Progenitor cell of endocrine pancreas (in vitro differentiated cells): ENCODE measurements at places on chromosomes 4 and X. TPM values are rescaled to one million over a fixed set of nuclear protein-coding genes. Genes with fewer than 3 reads are reported as not detected.

PHKA1 gene
- 10.8 and 11.8 TPM in 2 replicates for total RNA-seq

CLGN gene
- 9.9 and 10.8 TPM in 2 replicates for total RNA-seq

- no peak for DNase-seq
Measured at GRCh38 chr4:146202665-146203064, 11.7 kb upstream of the REELD1 start.

- DNase-seq: no peak
Measured at GRCh38 chr4:154029171-154029570, 240.3 kb upstream of the SFRP2 start.
